Stimulated activated CD4-positive, alpha-beta T cell treated with anti-CD3 and anti-CD28 coated beads, TNF-alpha, amount 100 ng/mL, for 48 hours (primary cell): ENCODE measurements at places on chromosomes 1 and 21.

- no peak for DNase-seq
Measured at GRCh38 chr1:181083842-181084605, 4.5 kb upstream of the IER5 start.

DNA sequence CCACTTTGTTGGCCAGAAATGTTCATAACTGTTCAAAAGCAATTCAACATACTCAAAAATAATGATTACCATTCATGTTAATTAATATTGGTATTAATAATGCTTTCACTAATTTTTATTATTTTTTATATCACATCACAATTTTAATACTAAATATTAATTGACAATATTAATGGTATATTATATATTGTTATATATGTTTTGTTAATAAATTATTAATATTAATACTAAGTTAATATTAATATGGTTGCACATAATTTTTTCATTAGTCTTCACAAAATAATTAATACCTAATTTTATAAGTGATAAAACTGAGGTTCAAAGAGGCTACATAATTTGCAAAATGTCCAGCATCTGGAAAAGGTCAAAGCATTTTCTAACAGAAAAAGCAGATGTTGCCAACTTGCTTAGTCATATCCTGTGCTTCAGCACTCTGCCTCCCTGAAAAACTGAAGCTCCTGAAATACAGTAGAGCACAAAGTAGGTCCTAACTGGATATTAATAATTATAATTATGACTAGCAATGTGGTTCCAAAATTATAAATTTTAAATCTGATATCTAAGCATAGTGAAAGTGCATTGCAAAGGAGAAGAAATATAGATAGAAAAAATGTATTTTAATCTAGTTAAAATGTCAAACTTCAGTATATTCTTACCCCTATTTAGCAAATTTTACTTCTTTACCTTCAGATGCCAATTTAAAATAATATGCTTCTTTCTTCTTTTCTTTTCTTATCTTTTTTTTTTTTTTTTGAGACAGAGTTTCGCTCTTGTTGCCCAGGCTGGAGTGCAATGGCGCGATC is 123.2 kb upstream of the TNFSF4 start:
- DNase-seq, result no peak

GRCh38 chr1:90621986-90622385 is 95.1 kb downstream of the BARHL2 start:
- no peak for DNase-seq

GRCh38 chr1:155125511-155125945 is 2.1 kb upstream of the EFNA1 start:
- DNase-seq, result no peak

DNA sequence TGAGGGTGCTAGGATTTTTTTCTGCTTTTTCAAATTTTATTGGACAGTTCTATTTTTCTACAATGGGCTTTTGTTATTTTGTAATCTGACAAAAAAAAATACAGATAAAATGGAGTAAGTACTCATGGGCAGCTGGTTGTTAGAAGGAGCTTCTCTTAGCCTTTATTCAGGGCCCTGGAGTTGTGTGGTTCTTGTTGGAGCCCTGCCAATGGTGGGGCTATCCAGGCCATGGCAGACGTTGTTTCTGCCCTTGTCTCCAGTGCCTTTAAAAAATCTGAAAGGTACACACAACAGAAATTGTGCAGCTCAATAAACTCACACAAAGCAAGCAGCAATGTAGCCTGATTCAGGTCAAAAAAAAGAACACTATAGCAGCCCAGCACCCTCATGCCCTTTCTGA is 153.5 kb upstream of the GALNT2 start:
- no peak for DNase-seq

GRCh38 chr1:237788069-237788468 is 102.7 kb downstream of the ZP4 start:
- no peak for DNase-seq

DNA sequence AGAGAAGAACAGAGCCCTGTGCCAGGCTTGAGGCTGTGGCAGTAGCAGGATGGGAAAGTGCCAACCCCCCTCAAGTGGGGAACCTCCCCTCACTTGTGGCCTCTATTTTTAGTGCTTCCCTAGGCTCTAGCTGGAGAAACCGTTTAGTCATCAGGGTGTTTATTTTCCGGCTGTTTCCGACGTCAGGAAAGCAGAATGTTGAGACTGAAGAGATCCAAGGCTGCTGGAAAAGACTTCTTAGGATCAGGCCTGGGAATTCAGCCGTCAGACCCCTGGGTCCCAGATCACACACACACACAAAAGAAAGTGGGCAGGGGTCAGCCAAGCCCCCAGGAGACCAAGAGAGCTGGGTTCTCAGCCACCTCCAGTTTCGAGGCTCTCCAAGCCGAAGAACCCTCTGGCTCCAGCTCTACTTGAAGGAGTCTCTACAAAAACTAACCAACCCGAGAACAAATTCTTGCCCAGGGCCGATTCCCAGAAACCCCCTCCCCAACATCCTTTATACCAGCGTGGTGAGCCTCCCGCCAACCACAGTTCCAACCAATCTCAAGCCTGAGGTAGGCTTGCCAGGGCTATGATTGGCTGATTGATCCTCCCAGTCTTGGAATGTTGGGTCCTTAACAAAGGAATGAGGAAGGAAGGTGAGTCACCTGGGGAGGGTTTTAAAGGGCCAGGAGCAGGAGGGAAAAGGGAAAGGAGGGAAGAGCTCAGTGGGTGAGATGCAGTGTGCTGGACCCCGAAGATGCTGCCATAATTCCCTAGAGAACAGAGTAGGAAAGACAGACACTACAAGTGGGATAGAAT is 2.5 kb upstream of the MEF2D start:
- DNase-seq, result no peak

- no peak for DNase-seq
Measured at GRCh38 chr1:223326776-223327175, 37.2 kb downstream of the SUSD4 start.

GRCh38 chr1:171422511-171422910 is 62.8 kb upstream of the PRRC2C start:
- no peak for DNase-seq

GRCh38 chr1:54882519-54882918 is 4.5 kb downstream of the DHCR24 start:
- no peak for DNase-seq

DNA sequence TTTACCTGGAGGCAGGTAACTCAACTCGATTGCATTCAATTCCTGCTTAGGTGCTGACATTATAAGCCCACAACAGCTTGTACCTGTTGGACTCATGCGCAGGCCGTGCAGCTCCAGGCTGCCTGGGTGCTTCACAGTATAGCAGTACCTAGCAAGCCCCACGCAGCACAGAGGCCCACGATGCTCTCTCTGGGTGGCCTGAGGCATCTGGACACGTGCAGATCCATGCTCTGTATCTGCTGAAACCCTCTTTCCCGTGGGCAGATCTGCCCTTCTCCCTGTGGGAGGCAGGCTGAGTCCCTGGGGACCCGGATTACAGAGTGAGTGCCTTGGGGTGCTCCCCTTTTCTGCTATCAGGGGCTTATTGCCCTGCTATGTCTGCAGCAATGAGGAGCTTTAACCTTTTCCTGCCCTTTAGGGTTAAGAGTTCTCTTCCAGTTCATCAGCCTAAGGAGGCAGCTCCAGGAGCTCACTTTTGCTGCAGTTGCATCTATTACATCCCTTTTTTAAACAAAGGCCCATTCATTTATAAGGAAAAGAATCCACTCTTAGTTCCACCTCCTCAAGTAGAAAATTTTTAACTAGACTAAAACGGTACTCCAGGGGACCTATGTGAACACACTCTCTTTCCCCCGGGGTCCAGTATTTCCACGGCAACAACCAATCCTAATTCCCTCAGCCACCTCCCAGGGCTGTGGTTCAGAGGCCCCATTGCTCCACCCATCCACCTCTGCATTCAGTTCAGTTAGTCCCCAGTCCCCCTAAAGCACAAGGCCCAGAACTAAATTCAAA is 19.3 kb downstream of the ITPKB start:
- no peak for DNase-seq

DNA sequence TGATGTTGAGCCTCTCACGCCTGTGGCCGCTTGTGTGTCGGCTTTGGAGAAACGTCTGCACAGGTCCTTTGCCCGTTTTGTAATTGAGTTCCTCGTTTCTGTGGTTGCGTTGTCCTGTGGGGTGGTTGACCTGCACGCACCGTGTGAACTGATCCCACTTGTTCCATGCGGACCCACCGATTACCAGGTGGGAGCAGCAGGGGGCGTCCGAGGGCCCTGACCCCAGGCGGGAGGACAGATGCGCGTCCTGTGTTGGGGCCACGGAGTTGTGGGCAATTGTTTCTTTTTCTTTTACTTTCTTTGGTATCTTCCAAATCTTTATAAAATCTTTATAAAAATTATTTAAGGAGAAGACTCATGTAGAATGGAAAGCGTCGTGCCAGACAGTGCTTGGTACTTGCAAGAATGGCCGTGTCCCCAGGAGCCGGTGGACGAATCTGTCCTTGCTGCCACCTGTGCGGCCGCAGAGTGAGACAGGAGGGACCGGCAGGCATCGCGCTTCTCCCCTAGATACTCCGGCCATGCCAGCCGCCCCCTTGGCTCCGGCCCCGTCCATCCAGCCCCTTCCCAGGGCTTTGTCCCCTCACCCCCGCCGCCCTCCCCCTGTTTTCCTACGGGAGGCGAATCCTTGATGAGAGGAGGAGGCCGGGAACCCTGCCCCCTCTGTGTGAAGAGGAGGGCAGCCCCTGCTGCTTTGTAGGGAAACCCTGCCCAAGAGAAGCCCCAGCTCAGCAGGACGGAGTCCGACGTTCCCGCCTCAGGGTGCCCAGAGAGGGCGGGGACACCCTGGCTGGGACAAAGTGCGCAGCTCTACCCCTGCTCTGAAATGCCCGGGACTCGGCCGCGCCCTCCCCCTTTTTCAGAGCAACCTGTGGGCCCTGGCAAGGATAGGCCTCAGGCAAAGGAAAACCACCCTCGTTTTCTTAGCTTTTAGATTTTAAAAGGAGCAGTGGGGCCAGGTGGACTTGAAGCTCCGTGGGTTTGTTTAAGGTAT is 41.7 kb downstream of the PRKCZ start:
- peak; percentile 16 for DNase-seq

DNA sequence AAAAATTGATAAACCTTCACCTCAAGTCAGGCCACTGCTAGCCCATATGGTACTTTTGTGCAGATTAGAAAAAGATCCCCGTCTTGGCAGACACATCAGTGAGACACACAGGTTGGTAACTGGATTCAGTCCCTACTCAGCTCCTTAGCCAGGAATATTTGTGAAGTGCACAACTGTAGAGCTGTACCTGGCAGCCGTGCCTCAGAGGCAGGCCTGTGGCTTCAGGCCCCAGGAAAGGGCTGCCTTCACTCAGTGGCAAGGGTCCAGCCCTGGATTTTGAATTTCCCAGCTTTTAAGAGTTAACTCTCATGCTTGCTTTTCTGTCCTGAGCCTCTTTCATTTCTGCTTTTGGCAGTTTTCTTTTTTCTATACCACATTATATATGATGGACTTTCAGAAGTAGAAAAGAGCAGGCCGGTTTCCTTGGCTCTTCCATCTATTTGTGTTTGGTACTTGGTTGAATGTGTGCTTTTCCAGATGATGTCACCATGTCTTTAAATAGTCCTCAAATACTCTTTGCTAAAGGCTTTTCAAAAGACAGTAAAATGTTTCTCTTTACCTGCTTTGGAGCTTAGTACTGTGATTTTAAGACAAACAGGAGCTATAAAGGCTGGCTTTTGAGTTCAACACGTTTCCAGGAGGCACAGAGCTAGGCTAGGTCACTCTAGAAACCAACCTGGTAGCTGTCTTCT is 186.6 kb downstream of the AK5 start:
- DNase-seq, result no peak

GRCh38 chr1:109256085-109256484 is 6.7 kb downstream of the CELSR2 start:
- DNase-seq, result no peak

DNA sequence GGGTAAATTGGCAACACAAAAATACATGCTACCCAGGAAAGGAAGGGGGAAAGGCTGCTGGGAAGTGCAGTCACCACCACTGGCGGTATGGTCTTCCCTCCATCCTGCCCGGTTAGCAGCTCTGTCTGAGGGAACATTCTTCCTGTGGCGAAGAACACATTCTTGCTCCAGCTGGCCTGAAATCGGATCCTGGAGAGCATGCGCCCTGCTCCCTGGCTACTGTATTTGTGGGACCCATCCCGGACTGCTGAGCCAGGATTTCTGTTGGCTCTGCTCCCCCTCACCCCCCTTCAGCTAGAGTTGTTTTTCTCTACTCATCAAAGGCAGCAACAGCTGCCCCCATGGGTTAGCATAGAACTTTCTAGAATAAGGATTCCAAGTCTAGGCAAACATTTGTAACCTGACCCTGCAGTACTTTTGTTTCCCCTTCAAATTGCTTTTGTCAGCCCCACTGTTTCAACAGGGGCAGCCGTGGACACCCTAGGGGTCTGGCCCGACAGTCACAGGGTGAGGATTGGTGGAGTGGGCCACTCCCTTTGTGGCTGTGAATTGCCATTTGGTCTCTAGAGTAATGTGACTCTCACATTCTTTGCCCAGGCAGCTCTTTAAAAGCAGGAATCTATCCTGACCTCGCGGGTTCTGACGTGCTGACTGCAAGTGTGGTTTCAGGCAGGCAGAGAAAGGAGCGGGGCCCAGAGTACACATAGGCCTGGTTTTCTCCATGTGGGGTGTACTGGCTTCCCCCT is 157.7 kb downstream of the TOMM20 start:
- no peak for DNase-seq

GRCh38 chr1:11340233-11340632 is 67.2 kb downstream of the UBIAD1 start:
- DNase-seq, result no peak

DNA sequence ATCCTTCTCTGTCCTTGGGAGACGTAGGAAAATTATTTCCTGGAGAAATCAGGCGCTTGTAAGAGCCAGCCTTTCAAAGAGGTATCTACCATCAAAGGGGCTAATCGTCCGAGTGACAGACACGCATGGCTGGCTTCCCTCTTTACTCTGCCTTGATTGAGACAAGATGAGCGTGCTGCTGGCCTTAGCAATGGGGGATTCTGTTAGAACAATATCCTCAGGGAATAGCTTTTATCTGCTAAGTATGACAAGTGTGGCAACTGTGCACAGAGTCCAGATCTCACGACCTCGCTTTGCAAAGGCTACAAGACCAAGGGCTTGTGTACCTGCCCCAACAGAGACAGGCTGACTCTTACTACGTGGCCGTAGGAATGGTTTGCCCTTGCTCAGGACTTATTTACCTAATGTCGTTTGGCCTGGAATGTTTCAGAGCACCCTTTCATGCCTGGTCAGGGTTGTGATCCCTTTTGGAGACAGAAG is 417.1 kb downstream of the KIF26B start:
- no peak for DNase-seq

DNA sequence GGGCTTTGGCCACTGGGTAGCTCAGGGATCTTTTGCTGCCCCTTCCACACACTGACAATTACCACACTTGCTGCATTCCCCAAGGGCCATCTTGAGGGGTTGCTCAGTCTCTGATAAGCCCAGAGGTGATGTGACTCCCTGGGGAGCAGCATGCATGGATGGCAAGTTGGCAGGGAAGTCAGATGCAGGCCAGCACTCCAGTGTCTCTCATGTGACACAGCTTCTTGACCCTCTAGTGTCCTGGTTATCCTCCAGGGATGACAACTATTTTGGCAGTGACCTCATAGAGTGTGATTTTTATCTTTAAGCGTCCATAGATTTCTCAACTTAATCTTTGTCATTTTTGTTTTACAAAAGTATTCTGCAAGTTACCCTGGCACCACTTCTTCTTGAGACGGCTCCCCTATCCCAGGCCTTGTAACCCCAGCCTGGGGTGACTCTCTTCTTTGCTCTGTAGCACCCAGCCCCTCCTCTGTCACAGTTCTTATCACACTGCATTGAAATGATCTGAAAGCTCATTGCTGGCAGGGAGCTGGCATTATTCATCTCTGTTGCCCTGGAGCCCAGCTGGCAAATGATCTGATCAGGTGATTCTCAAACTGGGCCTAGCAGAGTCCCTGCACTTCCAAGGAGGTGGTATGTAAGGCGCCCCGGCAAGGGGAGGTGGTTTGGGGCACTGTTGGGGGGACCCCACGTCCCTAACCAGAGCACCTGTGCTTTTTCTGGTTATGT is 72.6 kb downstream of the TENT5C start:
- no peak for DNase-seq

GRCh38 chr1:229093609-229094336 is 177.1 kb upstream of the RAB4A start:
- DNase-seq, result no peak
